Thoracic aorta endothelial cell (primary cell): ENCODE measurements at places on chromosomes 7 and 10. TPM values are rescaled to one million over a fixed set of nuclear protein-coding genes. Genes with fewer than 3 reads are reported as not detected.

CYP3A5 gene
- total RNA-seq: not detected in 2 replicates

INMT gene
- not detected in 2 replicates for total RNA-seq

FAM25C gene
- not detected in 2 replicates for total RNA-seq

PDGFA gene
- 50.0 and 55.4 TPM in 2 replicates for total RNA-seq

MXI1 gene
- total RNA-seq: 6.6 and 7.8 TPM in 2 replicates

PRF1 gene
- not detected in 2 replicates for total RNA-seq

DGKI gene
- 0.29 and 0.53 TPM in 2 replicates for total RNA-seq

COG5 gene
- 67.3 and 73.0 TPM in 2 replicates for total RNA-seq

SUPV3L1 gene
- 30.4 and 34.0 TPM in 2 replicates for total RNA-seq

CRTAC1 gene
- 0.80 and 5.4 TPM in 2 replicates for total RNA-seq

PNLIPRP3 gene
- total RNA-seq: not detected in 2 replicates

NRP1 gene
- 281 and 335 TPM in 2 replicates for total RNA-seq

HOXA1 gene
- total RNA-seq: 0.65 and 0.93 TPM in 2 replicates

FHIP2A gene
- total RNA-seq: 37.3 and 37.5 TPM in 2 replicates

STEAP1 gene
- 62.9 and 70.6 TPM in 2 replicates for total RNA-seq

AKR1C2 gene
- total RNA-seq: 2.0 and 2.2 TPM in 2 replicates

GBX1 gene
- not detected in 2 replicates for total RNA-seq

GIMAP1 gene
- total RNA-seq: 10.4 and 10.8 TPM in 2 replicates

UTF1 gene
- total RNA-seq: not detected in 2 replicates

SFRP4 gene
- not detected in 2 replicates for total RNA-seq

FOXI2 gene
- not detected in 2 replicates for total RNA-seq

CALHM3 gene
- total RNA-seq: not detected in 2 replicates

TSPAN33 gene
- total RNA-seq: 0.22 TPM in 1 of 2 replicates, not detected in the other

SPDYE2 gene
- not detected in 2 replicates for total RNA-seq

CTTNBP2 gene
- not detected in 2 replicates for total RNA-seq

WNT8B gene
- not detected in 2 replicates for total RNA-seq

ERVW-1 gene
- not detected in 2 replicates for total RNA-seq

OR2A7 gene
- 0.27 and 0.65 TPM in 2 replicates for total RNA-seq

PPP1R17 gene
- not detected in 2 replicates for total RNA-seq

GPR141 gene
- not detected in 2 replicates for total RNA-seq

RBP3 gene
- not detected in 2 replicates for total RNA-seq

SPDYE16 gene
- total RNA-seq: not detected in 2 replicates

POLR2J2 gene
- 7.7 and 10.1 TPM in 2 replicates for total RNA-seq
